ENCODE measurements at places on chromosomes 1 and 21.

DNA sequence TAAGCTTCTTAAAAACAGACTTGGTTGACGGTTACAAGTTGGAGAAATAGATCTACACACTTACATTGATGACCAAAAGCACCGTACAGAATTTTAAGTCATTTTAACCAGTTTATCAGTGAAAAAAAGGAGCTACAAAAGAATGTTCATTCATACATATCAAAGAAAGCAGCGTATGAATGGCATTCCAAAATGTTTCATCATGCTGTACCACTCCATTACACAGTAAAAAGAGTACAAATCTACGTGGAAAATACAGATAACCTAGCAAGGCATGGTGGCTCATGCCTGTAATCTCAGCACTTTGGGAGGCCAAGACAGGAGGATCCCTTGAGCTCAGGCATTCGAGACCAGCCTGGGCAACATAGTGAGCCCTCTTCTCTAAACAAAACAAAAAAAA is 40.3 kb downstream of the ZZZ3 start:
- DNase-seq: no peak

DNA sequence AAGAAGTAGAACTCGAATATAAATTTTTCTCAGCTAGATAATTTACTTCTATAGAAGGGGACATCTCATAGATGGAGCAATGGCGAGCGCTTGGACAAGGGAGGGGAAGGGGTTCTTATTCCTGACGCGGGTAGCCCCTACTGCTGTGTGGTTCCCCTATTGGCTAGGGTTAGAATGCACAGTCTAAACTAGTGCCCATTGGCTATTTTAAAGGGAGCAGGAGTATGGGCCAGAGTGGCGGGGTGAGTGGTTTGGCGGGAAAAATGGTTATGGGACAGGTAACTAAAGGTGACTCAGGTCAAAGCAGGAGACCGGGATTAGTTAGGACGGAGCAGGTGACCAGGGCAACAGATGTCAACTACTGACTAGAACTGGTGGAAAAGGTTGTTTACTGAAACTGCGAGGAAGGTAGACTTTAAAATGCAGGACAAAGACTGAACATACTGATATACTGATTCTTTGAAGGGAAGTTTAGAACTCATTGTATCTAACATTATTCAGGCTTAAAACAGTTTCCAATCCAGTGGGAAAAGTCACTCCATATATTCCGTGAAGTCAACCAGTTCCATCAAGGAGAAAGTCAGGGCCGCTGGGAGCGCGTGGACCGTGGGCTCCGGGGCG is 940 bp upstream of the ATAD3A start:
- DNase-seq: peak; percentile 35

DNA sequence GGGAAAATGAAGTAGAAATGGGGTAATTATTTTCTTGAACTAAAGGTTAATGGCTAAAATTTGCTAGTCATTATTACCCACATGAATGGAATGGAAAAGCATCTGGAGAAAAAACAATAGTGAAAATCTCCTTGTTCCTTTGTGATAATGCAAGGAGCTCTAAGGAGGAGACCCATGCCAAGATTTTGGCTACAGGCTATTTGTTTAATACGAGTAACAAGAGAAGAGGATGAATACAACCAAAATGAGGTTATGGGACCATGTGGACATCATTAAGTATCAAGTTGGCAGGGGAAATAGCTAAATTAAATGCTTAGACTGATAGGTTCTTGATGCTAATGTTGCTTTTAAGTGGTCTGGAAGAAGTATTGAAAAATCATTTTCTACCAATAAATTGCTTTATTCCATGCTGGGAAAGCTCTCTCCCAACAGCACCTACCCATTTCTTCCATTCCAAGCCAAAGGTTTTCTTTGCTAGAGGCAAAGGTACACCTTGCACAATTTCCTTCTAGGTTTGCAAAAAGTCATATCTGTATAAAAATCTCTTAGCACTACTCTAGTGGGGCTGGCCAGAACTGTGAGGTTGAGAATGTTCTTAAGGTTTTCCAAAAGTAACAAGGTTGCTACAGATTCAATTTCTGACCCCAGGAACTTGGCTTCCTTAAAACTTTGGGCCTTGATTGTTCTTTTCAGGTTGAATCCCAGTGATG is 100.2 kb downstream of the SMYD2 start:
- no peak for DNase-seq

- no peak for DNase-seq
Observed at GRCh38 chr1:59013276-59013927, 229.6 kb upstream of the JUN start.

GRCh38 chr21:36141513-36141925 is 6.6 kb downstream of the CBR3 start:
- DNase-seq: peak; percentile 87

GRCh38 chr1:81820765-81821164 is 20.0 kb downstream of the ADGRL2 start:
- DNase-seq: no peak

Measured in activated CD4-positive, alpha-beta T cell treated with anti-CD3 and anti-CD28 coated beads, Interleukin-2, amount 50 U/mL, for 48 hours (primary cell).